HAP-1 (cell line): ENCODE measurements at places on chromosomes 1 and 21.

DNA sequence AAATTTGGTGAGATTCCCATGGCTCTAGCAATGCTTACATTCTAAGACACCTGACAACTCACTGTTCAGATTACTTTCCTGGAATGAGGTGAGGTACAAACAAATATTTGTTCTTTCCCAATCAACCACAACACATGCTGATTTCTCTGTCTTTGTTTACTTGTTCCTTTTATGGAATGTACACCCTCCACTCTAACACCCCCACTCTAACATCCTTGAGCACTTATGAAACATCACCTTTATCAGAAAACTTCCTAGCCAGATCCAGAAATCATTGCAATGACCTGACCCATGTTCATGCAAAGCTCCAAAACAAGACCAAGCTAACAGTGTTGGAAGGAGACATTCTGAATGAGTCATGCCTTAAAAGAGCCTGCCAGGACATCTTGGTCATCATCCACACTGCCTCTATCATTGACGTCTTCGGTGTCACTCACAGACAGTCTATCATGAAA is 35.5 kb downstream of the HSD3B1 start:
- no peak for DNase-seq

DNA sequence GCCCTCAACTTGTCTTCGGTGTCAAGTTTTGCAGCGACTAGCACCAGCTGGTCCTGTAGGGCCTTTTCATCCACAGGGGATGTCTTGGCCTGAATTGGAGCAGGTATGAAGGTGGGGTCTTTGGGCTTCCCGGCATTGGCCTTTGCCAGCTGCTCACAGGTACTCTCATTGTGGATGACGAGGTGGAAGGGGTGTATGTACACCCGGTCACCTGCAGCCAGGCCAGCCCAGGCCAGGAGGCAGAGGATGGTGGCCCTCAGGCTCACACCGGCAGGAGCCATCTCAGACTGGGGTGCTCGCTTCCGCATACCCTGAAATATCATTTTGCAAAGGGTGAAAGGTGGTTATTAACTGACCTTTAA is 3.4 kb downstream of the AGT start:
- no peak for DNase-seq

- no peak for DNase-seq
Observed at GRCh38 chr1:94143809-94144176, 22.8 kb upstream of the ABCA4 start.

- no peak for DNase-seq
Observed at GRCh38 chr1:83905315-83905907, 93.5 kb downstream of the TTLL7 start.

DNA sequence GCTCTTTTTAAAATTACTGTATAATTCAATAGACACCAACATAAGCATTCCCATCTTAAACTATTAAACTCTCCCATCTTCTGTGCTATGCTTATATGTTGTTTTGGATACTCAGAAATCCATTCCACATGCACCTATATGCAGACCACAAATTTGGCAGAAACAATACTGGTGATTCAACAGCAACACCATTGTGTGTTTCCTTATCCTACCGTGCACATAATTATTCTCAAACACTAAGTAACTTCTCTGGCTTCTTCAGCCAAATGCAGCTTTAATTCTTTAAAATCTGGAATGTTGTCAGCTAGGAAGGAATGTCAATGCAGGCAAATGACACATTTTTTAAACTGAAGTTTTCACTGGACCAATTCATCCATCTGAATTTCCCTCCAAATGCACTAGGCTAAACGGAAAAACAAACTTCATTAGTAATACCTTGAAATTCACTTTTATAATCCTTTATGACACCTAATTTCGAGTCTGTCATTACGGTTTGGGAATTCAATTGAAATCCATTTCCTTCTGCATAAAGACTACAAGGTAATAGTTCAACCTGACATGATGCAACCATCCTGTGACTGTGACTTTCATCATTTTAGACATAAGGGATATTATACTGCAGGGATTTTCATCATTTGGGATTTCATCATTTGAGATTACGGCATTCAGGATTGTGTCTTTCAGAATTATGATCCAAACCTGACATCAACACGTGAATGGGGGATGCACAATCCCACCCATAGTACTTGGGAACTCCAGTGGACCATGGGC is 308.5 kb downstream of the LTN1 start:
- DNase-seq, result no peak

DNA sequence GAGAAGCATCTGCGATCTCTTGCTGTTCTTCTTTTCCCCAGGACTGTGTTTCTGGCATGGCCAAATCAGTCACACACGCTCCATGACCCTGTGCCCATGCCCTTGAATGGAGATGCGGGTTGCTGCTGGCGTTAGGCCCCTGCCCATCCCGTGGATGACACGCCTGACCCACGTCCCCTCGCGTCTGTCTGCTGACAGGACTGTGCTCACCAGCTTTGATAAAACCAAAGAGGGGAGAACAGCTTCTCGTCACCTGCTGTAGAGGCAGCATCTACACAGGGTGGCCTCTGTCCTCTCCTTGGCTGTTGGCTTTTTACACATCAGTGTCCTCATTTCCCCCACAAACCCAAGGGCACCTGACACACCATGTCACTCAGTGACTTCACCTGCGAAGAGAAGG is 6.9 kb downstream of the MT1HL1 start:
- DNase-seq, result no peak

- no peak for DNase-seq
Observed at GRCh38 chr1:201422436-201423030, 1.0 kb upstream of the TNNI1 start.

DNA sequence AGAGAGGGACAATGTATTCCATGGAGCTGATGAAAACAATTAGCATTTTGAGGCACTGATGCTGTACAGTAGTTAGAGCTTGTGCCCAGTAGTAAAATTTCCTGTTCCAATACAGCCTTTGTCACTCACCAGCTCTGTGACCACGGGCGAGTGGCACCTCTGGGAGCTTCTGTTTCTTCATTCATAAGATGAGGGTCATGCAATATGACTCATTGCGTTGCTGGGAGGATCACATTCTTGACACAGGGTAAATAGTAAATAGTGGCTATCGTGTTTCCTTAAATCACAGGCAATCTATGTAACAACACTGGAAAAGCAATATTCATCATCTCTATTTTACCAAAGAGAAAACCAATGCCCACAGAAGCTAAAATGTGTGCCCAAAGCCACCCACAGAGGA is 4.5 kb upstream of the LRRC52 start:
- no peak for DNase-seq

GRCh38 chr1:96387785-96388184 is 333.8 kb upstream of the PTBP2 start:
- no peak for DNase-seq

DNA sequence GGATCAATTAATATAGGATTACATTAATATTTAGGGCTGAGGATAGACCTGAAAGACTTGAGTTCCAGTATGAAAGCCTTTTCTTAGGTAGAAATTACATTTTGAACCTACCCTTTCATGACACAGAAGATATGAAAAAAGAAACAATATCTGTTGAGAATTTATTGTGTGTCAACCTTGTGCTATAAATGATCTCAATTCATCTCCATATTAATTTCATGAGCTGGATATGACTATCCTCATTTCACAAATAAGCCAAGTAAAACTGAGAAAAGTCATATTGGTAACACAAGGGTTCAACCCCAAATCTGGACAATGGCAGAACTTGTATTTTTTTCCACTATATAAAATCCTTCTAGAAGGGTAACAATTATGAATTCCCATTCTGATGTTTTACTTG is 120.0 kb downstream of the TRIM33 start:
- no peak for DNase-seq

DNA sequence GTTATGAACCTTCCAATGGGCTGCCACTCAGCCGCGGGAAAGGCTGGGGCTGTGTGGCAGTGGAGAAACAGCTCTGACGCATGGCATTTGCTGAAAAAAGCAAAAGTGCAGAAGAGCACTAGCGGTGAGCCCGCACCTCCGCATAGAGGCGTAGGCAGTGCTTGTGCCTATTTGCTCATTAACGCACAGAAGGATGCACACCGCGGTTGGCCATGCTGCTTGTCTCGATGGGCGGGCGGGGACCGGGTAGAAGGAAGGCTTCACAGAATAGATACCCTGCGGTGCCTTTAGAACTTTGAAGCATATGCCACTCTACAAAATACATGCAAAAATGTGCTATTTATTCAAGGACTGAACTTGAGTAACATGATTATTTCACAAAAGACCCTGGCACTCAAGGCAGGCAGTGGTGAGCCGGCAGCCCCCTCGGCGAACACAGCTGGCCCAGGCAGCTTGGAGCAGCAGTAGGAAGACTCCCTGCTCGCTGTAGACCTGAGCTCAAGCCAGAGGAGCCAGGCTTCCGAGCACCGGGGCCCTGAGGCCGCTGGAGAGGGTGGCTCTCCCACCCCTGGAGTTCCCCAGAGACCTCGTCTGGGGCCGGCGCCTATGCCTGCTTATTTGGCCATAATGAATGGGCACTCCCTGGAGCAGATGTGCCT is 71.5 kb downstream of the SIK1 start:
- DNase-seq, result no peak

GRCh38 chr1:34822202-34822601 is 29.4 kb downstream of the GJA4 start:
- no peak for DNase-seq

- DNase-seq, result no peak
Observed at GRCh38 chr21:38228537-38228936, 28.3 kb upstream of the KCNJ15 start.

GRCh38 chr1:157091668-157092273 is 7.8 kb downstream of the ETV3L start:
- no peak for DNase-seq

DNA sequence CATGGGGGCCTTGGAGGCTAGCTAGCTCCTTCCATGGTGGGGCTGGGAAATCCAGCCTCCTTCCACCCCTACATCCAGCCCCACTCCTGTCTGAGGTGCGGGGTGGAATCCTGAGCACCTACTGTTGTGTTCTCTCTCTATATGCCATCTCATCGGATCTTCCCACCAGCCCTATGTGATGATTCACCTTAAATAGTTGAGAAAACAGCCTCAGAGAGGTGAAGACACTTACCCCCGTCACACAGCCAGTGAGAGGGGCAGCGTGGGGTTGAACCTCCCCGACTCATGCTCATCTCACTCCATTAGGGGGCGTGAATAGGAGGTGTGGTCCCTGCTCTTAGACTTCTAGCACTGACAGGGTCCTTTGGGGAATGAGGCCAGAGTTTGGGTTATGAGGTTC is 31.0 kb upstream of the ACTL8 start:
- DNase-seq, result no peak
